Tibial artery (tissue), 4 donors: ENCODE measurements at places on chromosomes 12 and 14.

DNA sequence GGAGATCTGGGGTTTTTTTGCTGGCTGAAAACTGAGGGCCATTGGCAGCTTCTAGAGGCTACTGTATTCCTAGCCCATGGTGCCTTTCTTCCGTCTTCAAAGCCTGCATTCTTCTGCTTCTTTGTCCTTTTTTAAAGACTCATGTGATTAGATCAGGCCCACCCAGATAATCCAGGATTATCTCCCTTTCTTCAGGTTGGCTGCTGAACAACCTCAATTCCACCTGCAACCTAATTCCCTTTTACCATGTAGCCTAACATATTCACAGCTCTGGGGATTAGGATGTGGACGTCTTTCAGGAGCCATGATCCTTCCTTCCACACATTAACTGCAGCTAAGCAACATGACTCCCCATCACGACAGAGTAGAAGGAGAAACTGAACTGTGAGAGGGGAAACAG, 985.5 kb downstream of the DIO2 start:
- no peak for DNase-seq

DNA sequence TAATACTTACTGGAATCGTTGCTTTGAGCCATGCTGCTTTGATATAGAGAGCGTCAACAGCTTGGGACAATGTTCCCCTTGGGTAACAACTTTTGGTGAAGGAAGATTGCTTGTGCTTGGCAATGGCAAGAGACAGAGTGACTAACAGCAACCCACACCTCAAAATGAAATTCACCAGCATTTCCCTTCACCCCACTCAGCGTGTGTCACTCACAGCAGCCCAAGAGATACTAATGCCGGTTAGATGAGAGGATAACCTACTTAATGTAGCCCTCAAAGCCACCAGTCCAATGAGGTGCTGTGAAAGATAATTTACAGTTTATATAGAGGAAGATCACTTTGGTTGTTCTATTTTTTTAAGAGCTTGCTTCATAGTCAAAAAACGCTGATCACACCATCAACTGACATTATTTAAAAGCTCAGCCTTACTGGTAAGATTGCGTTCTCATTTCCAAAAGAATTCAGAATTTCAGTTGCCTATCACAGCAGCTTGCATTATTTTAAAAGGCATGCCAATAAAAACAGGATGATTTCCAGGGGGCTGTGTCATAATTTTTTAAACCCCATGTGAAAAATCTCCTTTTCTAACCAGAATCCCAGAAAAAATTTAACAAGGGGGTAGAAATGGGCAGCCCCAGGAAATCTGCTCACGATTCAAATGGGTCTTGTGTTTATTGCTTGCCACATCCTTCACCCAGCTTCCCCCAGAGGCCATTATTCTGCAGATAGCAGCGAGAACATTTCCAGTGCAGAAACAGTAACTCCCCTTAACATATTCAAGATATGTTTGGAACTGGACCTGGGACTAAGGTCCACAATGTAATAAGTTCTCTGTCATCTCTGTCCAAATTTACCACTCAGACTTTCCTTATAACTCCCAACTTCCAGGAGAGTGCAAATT, at the start of gene IL26:
IL26 (minus strand) TSS at position 235 of the 901 bp plus-strand sequence; CDS start at position 181, 54 bp downstream.
- DNase-seq: no peak

- DNase-seq: no peak
These were observed 109.0 kb upstream of the ATP2B1 start for GRCh38 chr12:89817501-89818226.

GRCh38 chr12:131005161-131006035, 51.7 kb downstream of the ADGRD1 start:
- no peak for DNase-seq

DNA sequence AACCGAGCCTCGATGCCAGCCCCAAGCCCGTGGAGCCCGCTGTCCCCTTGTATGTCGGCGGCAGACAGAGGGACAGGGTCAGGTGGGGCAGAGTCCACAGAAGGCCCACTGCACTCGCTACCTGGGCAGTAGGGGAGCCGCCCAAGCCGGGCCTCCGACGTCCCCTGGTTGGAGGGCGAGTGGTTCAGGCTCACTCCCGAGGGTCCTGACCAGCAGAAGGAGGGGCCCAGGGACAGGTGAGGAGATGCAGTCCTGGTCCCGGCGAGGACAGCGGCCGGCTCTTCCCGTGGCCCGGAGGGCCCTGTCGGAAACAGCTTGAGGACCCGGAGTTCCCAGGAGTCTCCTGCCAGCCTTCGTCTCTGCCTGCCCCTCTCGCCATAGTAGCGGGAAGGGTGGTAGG, 216.7 kb upstream of the SFSWAP start:
- no peak for DNase-seq
